ENCODE measurements at places on chromosomes 11 and 22. TPM values are rescaled to one million over a fixed set of nuclear protein-coding genes. Genes with fewer than 3 reads are reported as not detected.

The RASSF10 gene
- total RNA-seq: not detected

The ZFTA gene
- total RNA-seq: 5.4 TPM

- no peak overlapping the region for H3K4me3 ChIP-seq
- H3K27ac ChIP-seq: no peak overlapping the region
- peaks cover 34% of the 10 kb centered on the region for H3K36me3 ChIP-seq
- H3K4me1 ChIP-seq: no peaks in the 10 kb centered on the region
Observed at GRCh38 chr22:29569011-29569678, 11.8 kb downstream of the NIPSNAP1 start.

The PIM3 gene
- 10.3 TPM for total RNA-seq

GRCh38 chr11:95067841-95068219 is 1.1 kb downstream of the SRSF8 start:
- H3K4me1 ChIP-seq: no peaks in the 10 kb centered on the region
- H3K27me3 ChIP-seq: no peaks in the 10 kb centered on the region
- H3K4me3 ChIP-seq: peak overlapping the region; percentile 91
- H3K36me3 ChIP-seq: no peaks in the 10 kb centered on the region

The ZFP91 gene
- total RNA-seq: 25.3 TPM

GRCh38 chr11:71115770-71116692 is 136.3 kb downstream of the SHANK2 start:
- H3K27me3 ChIP-seq: no peaks in the 10 kb centered on the region
- DNase-seq: no peak
- H3K36me3 ChIP-seq: peaks cover 6% of the 10 kb centered on the region

- H3K4me1 ChIP-seq: no peaks in the 10 kb centered on the region
- H3K36me3 ChIP-seq: no peaks in the 10 kb centered on the region
- no peak overlapping the region for H3K4me3 ChIP-seq
- H3K27ac ChIP-seq: no peak overlapping the region
Observed at GRCh38 chr11:127248476-127248875, 247.9 kb upstream of the KIRREL3 start.
